ENCODE measurements at places on chromosomes 4 and X.

DNA sequence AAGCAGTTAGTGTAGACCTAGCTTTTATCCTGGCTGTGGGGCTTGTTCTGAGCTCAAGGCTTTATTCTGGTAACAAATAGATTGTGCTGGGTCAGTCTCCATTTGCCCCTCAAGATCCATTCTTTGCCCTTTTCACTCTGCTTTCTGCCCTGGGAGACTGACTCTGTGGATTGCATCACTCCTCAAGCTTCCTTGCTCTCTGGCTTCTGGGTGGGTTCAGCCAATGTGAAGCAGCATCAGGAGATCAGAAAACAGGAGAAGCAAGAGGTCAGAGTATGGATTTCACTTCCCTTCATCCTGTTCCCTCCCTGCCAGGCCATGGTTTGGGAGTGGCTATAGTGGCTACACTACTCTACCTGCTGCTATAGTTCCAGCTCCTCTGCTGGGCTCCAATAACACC lies 184.1 kb upstream of the NDP start:
- H3K27me3 ChIP-seq = no peaks in the 10 kb centered on the region
- H3K4me1 ChIP-seq = no peaks in the 10 kb centered on the region
- H3K4me3 ChIP-seq = no peak overlapping the region

- H3K27me3 ChIP-seq = no peaks in the 10 kb centered on the region
- no peaks in the 10 kb centered on the region for H3K36me3 ChIP-seq
- H3K27ac ChIP-seq = no peak overlapping the region
- H3K4me3 ChIP-seq = no peak overlapping the region
Observed at GRCh38 chrX:37488323-37488722, 83.1 kb upstream of the LANCL3 start.

GRCh38 chr4:1300466-1301455 lies 11.1 kb downstream of the MAEA start:
- DNase-seq = no peak
- peaks cover 25% of the 10 kb centered on the region for H3K36me3 ChIP-seq
- H3K27ac ChIP-seq = peak overlapping the region; percentile 51
- peaks cover 14% of the 10 kb centered on the region for H3K4me1 ChIP-seq

- no peak for DNase-seq
- H3K36me3 ChIP-seq = no peaks in the 10 kb centered on the region
- peaks cover 46% of the 10 kb centered on the region for H3K27me3 ChIP-seq
- no peak overlapping the region for H3K4me3 ChIP-seq
- no peak overlapping the region for H3K27ac ChIP-seq
- H3K4me1 ChIP-seq = peaks cover 6% of the 10 kb centered on the region
Observed at GRCh38 chrX:46572340-46572936, 1.1 kb upstream of the CHST7 start.

DNA sequence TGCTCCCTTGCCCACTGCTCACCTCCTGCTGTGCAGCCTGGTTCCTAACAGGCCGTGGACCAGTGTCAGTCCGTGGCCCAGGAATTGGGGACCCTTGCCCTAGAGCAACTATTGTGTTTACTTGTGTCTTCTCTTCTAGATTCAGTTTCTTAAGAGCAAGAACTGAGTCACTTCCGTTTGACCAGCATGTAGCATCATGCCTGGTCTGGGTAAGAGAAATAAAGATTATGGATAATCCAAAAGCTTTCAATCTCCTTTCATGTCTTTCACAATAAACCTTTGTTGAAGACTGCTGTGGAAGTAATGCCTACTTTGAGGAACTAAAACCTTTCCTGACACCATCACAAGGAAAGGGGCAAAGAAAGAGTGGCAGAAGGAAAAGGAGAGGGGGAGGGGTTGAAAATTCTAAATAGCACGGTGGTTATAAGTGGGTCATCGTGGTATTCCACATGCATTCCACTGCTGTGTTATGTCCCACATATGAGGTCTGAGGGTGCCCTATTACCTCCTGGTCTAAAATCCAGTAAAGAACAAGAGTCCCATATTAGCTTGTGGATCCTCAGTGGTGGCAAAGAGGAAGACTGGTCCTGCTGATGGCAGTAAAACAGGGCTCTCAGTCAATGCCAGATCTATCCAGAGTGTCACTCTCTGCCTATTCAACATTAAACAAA lies 133.4 kb downstream of the RASL11B start:
- no peak for DNase-seq
- H3K4me3 ChIP-seq = no peak overlapping the region
- no peaks in the 10 kb centered on the region for H3K36me3 ChIP-seq
- peaks cover 52% of the 10 kb centered on the region for H3K4me1 ChIP-seq
- H3K27me3 ChIP-seq = no peaks in the 10 kb centered on the region
- H3K27ac ChIP-seq = peak overlapping the region; percentile 95

- H3K27ac ChIP-seq = no peak overlapping the region
- no peak overlapping the region for H3K4me3 ChIP-seq
- no peak for DNase-seq
Observed at GRCh38 chrX:123626962-123627361, 105.9 kb downstream of the THOC2 start.

DNA sequence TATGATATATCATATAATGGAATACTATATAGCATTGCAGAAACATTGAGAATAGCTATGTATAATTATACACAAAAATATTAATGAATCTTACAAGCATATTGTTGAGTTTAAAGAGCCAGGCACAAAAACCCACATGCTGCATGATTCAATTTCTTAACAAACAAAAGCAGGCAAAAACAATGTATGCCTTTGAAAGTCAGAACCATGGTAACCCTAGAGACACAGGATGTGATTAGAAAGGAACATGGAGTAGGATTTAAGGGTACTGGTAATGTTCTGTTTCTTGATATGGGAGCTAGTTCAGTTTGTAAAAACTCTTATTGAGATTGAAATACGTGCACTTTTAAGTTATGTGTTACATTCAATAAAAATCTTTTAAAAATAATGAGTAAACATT lies 21.5 kb downstream of the CXCL8 start:
- H3K36me3 ChIP-seq = no peaks in the 10 kb centered on the region
- H3K27me3 ChIP-seq = peaks cover 2% of the 10 kb centered on the region
- no peak overlapping the region for H3K4me3 ChIP-seq
- no peaks in the 10 kb centered on the region for H3K4me1 ChIP-seq
- no peak for DNase-seq
- no peak overlapping the region for H3K27ac ChIP-seq

DNA sequence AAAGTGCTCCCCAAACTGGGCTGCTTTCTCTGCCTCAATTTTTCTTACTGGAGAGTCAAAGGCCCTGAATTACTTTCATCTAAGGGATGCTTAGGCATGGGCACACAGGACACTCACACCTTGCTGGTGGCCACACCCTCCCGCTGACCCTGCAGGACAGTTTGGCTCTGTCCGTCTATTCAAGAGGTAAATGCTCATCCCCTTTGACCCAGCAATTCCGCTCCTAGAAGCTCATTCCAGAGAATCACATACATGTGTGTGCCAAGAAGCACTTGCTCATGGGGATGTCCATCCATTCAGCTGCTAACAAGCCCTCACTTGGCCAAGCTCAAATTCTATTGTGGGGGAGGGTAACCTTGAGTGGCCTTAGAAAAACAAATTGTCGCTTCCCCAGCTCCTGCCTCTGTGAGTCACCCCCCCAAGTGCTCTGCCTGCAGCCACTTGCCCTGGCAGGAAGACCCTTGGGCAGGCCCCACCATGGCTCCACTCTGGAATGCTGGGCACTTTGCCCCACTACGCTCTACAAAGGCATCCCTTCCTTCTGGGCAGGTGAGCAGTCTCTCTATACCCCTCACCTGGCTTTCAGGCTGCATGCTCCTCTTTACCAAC lies 54.5 kb downstream of the HTRA3 start:
- H3K4me3 ChIP-seq = no peak overlapping the region
- peaks cover 19% of the 10 kb centered on the region for H3K4me1 ChIP-seq
- H3K27ac ChIP-seq = no peak overlapping the region
- H3K36me3 ChIP-seq = peaks cover 4% of the 10 kb centered on the region

GRCh38 chr4:173935622-173936405 lies 347.7 kb downstream of the FBXO8 start:
- no peak overlapping the region for H3K4me3 ChIP-seq
- no peak for DNase-seq
- peaks cover 3% of the 10 kb centered on the region for H3K27me3 ChIP-seq
- peaks cover 33% of the 10 kb centered on the region for H3K4me1 ChIP-seq
- H3K36me3 ChIP-seq = no peaks in the 10 kb centered on the region

- no peaks in the 10 kb centered on the region for H3K36me3 ChIP-seq
- peaks cover 7% of the 10 kb centered on the region for H3K27me3 ChIP-seq
- H3K27ac ChIP-seq = no peak overlapping the region
- DNase-seq = no peak
- no peaks in the 10 kb centered on the region for H3K4me1 ChIP-seq
Observed at GRCh38 chr4:129788486-129788885, 692.5 kb downstream of the C4orf33 start.

GRCh38 chr4:118396881-118397622 lies 44.2 kb upstream of the PRSS12 start:
- peak overlapping the region; percentile 92 for H3K27ac ChIP-seq
- peaks cover 66% of the 10 kb centered on the region for H3K4me1 ChIP-seq
- H3K36me3 ChIP-seq = no peaks in the 10 kb centered on the region
- no peaks in the 10 kb centered on the region for H3K27me3 ChIP-seq

GRCh38 chr4:112704991-112705845 lies 68.3 kb downstream of the LARP7 start:
- DNase-seq = peak; percentile 47
- H3K36me3 ChIP-seq = no peaks in the 10 kb centered on the region
- peaks cover 18% of the 10 kb centered on the region for H3K4me1 ChIP-seq
- H3K27ac ChIP-seq = no peak overlapping the region

DNA sequence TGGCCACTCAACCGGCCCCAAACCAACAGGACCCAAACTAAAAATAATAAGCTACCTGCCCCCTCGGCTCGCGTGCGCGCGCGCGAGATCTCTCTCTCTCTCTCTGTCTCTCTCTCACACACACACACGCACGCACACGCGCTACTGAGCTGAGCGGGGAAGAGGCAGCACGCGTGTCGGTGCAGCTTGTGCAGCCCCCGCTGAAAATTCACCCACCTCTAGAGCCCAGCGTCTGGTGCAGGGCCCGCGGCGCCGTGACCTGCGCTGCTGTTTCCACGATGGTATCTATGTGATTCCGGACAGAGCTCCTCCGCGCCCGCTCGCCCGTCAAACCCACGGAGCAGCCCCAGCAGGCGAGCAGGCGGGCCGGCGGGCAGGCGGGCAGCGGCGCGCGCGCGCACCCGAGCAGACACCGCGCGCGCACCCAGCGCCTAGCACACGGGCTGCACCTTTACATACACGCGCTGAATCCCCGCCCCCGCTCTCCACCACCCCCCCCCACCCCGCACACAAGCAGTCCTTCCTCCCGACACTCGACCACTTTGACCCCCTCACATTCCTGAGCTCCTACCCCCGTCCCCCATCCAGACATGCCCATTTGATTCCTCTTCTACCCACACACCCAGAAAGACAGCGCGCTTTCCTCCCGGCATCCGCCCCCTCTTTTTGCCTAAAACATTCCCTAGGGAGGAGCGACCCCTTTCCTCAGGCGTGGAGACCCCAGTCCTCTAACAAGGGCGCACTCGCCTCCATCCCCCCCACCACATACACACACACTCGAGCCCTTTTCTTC lies 1.0 kb downstream of the SLITRK4 start:
- peaks cover 50% of the 10 kb centered on the region for H3K27me3 ChIP-seq
- peaks cover 10% of the 10 kb centered on the region for H3K4me1 ChIP-seq
- no peak for DNase-seq

- H3K36me3 ChIP-seq = no peaks in the 10 kb centered on the region
- no peak overlapping the region for H3K27ac ChIP-seq
- H3K4me3 ChIP-seq = no peak overlapping the region
- DNase-seq = no peak
Observed at GRCh38 chr4:159188646-159189045, 85.8 kb downstream of the RAPGEF2 start.

GRCh38 chr4:28010577-28011240 lies 1150.1 kb downstream of the STIM2 start:
- no peaks in the 10 kb centered on the region for H3K27me3 ChIP-seq
- H3K4me1 ChIP-seq = no peaks in the 10 kb centered on the region
- DNase-seq = no peak
- no peaks in the 10 kb centered on the region for H3K36me3 ChIP-seq
- no peak overlapping the region for H3K27ac ChIP-seq
- no peak overlapping the region for H3K4me3 ChIP-seq

- H3K36me3 ChIP-seq = peaks cover 38% of the 10 kb centered on the region
- no peaks in the 10 kb centered on the region for H3K27me3 ChIP-seq
- H3K27ac ChIP-seq = peak overlapping the region; percentile 93
- H3K4me3 ChIP-seq = no peak overlapping the region
- H3K4me1 ChIP-seq = peaks cover 34% of the 10 kb centered on the region
Observed at GRCh38 chr4:147524601-147525000, 43.7 kb downstream of the EDNRA start.

DNA sequence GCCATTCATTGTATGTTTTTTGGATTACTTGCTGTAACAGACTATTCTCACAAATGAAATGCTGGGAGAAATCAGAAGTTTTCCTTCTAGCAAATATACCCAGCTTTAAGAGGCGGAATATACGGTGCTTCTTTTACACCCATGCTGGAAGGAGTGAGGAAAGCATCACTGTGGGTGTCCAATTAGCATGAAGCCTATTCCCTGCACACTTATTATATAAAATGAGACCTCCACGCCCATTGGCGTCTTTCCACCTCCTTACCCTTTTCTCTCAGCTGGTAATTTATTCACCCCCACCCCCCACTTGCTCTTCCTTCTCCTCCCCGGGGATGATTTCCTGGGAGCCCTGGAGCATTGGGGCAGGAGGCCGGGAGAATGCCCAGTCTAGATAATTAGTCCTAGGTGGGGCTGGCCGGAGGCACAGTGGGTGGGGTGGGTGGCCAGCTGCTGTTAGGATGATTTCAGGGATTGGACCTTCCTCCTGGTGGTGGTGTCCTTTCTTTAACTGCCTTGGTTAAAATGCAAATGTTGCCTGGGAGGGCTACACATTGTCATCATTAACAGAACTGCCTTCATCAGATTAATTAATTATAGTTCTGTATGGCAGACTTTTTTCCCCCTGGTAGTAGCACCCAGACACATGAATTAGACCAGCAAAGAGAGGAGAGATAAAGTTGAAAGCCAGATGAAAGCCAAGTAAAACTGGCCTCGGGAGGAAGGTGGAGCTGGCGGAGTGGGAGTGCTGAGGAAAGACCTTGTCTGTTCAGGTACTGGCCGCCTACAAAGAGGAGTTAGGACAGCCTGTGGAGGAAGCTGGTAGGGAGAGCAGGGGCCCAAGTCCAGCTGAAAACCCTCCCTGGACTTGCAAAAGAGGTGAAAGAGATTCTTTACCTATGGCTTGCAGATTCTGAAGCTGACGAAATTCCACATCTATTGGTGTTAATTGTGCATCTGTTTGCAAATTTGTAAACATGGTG lies 11.4 kb downstream of the SHROOM2 start:
- no peak for DNase-seq
- H3K36me3 ChIP-seq = peaks cover 18% of the 10 kb centered on the region
- peaks cover 9% of the 10 kb centered on the region for H3K4me1 ChIP-seq
- H3K4me3 ChIP-seq = no peak overlapping the region
- H3K27ac ChIP-seq = peak overlapping the region; percentile 64
